Chondrocyte (in vitro differentiated cells): ENCODE measurements at places on chromosomes 7 and 10. TPM values are rescaled to one million over a fixed set of nuclear protein-coding genes. Genes with fewer than 3 reads are reported as not detected.

DNA sequence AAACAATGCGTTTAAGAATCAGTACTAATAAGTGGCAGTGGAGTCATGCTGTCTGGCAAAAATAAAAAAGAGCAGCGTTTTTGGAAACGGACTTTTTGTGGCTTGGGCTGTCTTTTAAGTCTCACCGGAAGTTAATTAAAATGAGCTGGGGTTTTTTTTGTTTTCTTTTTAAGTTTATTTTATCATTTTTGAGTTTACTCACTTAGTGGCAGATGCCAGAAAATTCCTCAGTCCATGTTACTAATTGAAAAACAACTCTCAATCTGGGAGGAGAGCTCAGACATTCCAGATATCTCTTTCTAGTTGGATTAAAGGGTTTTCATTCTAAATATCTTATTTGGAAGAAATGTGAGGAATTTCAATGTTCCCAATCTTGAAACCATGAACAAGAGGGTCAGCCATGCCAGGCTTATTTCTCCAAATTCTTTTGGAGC is 133.8 kb upstream of the AGR3 start:
- no peak for DNase-seq

Gene RNF148
- not detected in 3 replicates for total RNA-seq

GRCh38 chr10:104387130-104387888 is 33.7 kb downstream of the CFAP58 start:
- no peak for DNase-seq

GRCh38 chr7:16298221-16298620 is 123.1 kb downstream of the CRPPA start:
- DNase-seq = no peak

DNA sequence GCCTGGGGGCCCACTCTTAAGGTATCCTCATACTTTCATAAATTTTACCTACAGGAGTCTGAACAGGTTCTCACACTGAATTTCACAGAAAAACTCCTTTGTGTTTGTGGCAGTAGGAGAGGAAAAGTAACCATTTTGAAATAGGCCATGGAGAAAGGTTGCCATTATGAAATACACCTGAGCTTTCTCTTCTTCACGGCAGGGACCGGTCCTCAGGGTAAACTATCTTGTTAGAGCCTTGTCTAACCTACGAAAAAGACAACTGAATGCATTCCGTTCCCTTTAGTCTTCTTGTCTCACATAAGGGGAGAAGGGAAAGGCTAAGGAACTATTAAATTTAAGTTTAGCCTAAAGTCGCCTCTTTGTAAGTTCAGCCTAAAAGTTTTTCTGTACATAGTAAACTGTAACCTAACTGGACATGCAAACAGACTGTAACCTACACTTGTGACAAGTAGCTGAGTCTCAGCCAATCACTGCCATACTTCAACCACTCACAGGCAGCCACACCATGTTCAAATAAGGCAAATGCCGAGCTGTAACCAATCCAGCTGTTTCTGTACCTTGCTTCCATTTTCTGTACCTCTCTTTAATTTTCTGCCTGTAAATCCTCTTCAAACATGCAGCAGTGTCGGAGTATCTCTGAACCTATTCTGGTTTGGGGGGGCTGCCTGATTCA is 14.2 kb upstream of the RNF32 start:
- DNase-seq = no peak

DNA sequence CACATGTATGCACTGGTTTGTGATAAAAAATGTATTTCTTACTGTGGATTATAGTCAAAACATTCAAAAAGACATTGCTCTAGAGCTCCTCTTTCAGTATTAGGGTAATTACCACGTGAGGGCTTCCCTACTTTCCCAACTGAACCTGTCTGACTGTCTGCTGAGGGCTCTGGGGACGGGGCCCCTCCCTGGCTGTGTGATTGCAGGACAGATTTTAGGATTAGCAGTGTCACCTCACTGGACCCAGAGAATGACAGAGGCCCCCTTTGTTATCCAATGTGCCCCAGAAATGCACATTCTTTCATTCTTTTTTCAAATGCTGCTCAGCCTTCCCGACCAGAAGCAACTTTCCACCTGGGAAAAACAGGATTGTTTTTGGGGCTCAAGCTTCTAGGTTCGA is 43.6 kb upstream of the MXI1 start:
- DNase-seq = no peak

DNA sequence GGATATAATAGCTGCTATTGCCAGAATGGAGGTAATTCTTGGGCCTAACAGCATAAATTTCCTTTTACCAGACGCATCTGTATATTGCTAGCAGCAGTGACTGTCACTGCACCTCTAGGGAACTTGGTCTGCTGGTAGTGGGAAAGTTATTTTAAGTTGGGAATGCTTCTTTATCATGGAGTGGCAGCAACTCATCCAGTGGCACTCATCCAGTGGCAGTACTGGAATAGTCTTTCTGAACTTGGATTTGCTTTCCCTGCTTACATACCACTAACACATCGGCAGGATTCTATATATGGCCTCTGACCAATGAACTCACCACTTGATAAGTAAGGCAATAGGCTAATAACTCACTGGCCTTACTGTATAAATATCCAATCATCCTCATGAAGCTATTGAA is 22.0 kb upstream of the ICA1 start:
- no peak for DNase-seq

Gene GALNT17
- 20.6 to 24.4 TPM (median 24.2 TPM) in 3 replicates for total RNA-seq

Gene ZNF33B
- 6.6 to 12.4 TPM (median 10.5 TPM) in 3 replicates for total RNA-seq

Gene C10orf90
- 0.44 TPM in 1 of 3 replicates, not detected in the others for total RNA-seq

DNA sequence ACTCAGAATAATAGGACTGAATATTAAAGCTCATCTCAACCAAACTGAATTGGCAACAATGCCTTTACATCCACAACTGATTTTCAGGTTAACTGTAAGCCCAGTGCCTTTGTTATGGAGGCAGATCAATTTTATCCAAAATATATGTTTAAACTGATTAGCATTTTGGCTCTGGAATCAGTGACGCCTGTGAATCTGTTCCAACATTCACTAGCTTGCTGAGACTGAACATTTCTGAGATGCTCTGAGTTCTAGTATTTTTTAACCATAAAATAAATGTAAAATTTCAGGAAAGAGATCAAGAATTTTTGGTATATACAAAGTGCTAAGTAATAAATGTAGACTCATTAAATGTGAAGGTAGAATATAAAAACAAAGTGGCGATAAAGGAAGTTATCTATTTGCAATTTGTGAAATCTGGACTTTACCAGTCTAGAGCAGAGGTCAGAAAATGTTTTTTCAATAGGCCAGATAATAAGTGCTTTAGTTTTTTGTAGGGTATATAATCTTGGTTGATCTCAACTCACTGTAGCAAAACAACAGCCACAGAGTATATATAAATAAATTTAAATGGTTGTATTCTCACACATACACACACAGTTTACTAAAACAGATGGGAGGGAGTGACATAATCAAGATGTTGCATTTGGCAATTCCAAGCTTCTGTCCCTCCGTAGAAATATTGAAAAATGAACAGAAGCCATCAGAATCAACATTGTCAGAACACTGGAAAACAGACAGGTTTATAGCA is 560.3 kb downstream of the ZWINT start:
- DNase-seq = no peak

DNA sequence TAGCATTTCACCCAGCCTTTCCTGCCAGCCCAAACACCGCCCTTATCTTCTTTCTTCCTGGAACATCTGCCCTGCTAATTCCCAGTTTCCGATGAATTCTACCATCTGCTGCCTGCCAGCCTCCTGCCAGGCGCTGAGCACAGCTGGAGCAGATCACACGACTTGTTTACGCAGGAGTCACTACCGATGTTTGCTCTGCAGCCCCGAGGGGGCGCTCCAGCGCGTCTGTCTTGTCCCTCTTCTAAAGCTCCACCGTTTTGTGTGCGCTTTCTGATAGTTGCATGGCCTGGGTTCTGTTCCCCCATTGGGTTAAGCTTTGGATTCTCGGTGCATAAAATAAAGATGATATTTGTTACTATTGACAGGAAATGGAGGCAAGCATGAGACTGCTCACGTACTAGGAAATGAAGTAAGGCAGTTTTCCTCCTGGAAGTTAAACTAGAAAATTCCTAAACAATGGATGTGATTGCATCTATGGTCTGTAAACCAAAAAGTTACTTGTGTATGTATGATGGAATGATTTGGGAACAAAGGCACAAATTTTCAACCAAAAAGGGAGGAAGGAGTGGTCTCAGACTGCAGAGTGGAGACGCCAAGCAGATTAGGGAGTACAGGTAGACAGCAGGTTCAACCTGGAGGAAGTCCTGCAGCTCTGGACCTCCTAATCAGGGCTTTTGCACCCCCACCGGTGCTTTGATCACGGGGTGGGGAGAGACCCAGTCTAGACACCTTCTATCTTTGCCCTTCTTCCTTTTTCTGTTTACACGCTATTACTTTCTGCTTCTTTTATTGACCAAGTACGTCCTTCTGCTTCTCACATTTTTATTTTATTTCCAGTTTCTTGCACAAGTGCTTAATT is 2.2 kb upstream of the RBM17 start:
- no peak for DNase-seq

Gene HOXA13
- not detected in 3 replicates for total RNA-seq

DNA sequence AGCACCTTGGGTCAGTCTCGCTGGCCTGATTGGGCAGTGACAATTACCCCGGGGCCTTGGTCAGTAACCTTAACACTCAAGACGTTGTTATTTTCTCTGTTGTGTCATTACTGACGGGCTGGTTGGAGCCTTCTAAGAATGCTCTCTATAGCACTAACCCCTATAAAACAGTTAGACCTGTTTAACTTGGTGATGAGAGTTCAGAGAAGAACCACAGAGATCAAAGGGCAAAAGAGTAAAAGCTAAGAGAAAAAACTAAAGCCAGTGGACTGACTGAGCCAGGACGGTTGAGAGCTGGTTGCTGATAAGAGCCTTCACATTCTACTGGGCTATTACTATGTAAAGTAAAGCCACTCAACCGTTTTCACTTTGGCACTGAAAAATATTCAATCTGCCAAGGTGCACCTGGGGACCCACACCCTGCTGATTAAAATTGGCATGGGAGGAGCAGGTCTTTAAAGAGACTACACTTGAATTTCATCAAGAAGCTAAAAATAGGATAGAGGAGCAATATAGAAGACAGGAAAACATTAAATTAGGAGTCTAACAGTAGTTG is 13.6 kb upstream of the ITGB1 start:
- no peak for DNase-seq

DNA sequence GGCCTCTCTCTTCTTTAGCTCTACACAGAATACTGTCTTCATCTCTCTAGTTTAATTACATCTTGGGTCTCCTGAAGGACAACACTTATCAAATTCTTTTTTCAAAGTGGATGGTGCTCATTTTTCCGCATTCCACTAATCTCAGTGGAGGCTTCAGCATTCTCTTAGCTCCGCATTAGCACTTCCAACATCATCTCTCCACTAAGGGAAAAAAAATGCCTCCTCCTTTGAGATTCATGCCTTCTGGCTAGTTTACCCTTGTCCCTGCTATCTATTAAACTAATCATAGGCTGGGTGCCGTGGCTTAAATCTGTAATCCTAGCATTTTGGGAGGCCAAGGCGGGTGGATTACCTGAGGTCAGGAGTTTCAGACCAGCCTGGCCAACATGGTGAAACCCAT is 9.2 kb downstream of the PPP3CB start:
- no peak for DNase-seq

Gene CCDC7
- total RNA-seq = 7.0 to 13.4 TPM (median 10.2 TPM) in 3 replicates

Gene MMD2
- total RNA-seq = not detected in 3 replicates

DNA sequence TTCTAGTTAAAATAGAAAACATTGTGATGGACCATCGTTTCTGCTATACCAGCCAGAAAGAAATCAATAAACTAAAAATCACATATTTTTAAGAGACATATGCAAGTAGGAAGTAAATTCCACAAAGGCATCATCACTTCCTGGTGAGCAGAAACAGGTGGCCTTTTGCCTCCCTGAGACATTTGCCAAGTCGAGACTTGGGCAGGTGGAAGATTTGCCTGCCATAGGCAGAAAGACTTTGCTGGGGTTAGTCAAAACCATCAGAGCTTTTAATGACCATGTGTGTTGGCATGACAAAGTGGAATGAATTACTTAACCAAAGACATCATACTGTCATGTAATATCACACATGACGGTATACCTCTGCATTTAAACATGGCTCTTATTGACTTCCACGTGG is 66.0 kb upstream of the FGL2 start:
- no peak for DNase-seq

Gene FAS
- total RNA-seq = 11.2 to 11.6 TPM (median 11.5 TPM) in 3 replicates

Gene TMEM270
- 0.25 TPM in 1 of 3 replicates, not detected in the others for total RNA-seq

DNA sequence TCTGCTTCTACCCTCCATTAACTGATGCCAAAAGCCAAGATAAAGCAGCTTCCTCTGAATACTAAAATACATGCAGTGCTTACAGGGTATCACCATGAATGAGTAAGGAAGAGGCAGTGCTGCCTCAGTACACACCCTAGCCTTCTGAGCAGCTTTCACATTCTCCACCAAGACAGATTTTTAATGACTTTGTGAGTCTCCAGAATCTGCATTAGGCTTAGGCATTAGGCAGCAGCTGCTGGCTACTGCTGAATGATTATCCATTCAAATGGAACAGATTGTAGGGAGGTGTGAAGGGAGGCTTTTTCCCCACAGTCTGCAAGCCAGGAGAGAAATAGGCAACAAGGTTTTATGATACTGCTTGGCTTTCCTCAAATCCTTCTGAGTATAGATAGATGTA is 1226.7 kb upstream of the LRRN3 start:
- no peak for DNase-seq

Gene TAS2R41
- total RNA-seq = not detected in 3 replicates
